ENCODE measurements at places on chromosomes 6 and 20.
A peak's percentile ranks its signal among the peaks of the same experiment; 100 is the strongest.

DNA sequence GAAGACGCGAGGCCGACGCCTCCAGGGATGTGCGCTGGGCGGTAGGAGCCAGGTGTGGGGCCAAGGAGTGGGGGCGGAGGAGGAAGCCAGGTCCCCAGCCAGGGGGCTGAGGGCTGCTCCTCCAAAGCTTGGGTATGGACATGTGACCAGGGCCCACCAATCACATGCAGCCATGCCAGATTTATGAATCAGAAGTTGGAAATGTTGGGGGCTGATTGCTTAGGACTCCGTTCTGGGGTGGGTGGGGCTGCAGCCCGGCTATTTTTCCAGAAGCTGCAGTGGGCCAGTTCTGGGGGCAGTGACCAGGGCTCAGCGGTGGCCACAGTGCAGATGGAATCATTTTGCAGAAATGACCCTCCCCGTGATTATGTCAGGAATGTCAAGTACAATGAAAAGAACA lies 96.0 kb downstream of the CEBPB start:
- no peak for DNase-seq

GRCh38 chr6:2875359-2876191 lies 27.5 kb downstream of the SERPINB9 start:
- DNase-seq, result no peak

GRCh38 chr20:13312300-13312699 lies 91.2 kb downstream of the ISM1 start:
- peak; percentile 22 for DNase-seq

- DNase-seq, result peak; percentile 46
These were observed 156.8 kb downstream of the DNAH8 start for GRCh38 chr6:38871741-38872568.
